ENCODE measurements at places on chromosomes 5 and 9.

DNA sequence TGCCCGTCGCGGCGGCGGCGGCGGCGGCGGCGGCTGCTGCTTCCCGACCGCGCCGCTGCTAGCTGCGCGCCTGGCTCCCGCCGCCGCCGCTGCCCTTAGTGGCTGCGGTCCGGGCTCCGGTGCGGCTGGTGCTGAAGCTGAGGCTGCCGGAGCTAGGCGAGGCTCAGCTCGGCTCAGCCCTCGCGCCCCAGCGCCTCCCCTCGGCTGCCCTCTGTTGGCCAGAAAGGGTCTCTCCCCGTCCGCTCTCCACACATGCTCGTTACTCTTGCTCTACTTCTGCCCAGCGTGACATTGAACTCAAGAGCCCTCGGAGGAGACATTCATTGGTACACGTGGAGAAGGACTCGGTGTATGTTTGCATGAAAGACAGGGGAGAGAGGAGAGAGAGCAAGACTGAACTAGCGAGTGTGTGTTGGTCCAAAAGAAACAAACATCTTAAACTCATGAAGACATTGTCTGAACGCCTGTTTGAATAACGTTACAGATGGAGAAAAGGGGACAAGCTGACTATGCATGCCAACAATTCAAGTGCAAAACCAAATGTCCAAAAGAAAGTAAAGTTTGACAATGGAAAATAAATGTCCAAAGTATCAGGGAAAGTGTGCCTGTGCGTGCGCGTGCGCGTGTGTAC, at the start of gene HCN1:
TSS of gene HCN1 (minus strand) at position 175 of the 631 bp plus-strand sequence.
- peak; percentile 18 for DNase-seq

GRCh38 chr9:128288273-128289004, 12.4 kb downstream of the SWI5 start:
- DNase-seq: no peak

DNA sequence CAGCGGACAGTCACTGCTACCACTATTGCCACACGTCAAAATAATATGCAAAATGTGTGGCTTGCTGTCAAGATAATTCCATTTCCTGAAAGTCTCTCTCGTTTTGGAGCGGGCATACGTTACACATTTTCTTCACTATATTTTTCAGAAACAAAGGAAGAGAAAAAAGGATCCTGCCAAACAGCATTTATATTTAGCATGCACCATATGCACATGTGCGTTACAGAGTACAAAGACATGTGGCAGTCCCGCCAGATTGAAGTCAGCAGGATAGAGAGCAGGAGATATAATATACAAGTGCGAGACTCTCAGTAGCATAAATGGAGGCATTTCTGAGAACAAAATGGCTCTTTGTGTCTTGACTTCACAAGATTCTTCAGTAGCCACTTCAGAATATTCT, 221.6 kb upstream of the KIF2A start:
- no peak for DNase-seq

- DNase-seq: peak; percentile 47
Observed at GRCh38 chr9:115978659-115979096, 174.9 kb upstream of the PAPPA start.

DNA sequence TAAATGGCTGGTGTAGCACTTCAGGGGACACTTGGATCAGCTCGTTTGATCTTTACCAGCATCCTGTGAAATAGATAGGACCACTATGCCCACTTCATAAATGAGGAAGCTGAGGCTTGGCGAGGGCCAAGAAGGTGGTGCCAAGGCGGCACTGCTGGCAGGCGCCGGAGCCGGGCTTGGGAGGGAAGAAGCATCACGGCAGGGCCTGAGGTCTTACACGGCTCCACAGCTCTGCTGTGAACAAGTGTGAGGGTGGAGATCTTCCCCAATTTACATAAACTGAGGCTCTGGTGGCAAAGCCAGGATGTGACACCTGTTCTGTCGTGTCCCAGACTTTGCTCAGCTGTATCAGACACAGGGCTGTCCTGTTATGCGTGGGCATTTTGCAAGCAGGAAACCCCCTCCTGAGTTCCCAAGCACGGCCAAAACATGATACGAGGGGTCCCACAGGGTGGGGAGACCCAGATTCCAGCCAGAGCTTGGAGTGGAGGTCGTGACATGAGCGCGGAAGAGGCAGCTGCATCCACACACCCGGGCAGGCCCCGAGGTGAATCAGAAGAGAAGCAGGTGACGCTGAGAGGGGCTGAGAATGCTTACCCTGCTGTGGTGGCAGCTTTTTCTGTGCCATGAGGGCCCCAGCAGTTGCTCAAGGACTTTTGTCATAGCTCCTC, 117.5 kb upstream of the BOD1 start:
- no peak for DNase-seq

DNA sequence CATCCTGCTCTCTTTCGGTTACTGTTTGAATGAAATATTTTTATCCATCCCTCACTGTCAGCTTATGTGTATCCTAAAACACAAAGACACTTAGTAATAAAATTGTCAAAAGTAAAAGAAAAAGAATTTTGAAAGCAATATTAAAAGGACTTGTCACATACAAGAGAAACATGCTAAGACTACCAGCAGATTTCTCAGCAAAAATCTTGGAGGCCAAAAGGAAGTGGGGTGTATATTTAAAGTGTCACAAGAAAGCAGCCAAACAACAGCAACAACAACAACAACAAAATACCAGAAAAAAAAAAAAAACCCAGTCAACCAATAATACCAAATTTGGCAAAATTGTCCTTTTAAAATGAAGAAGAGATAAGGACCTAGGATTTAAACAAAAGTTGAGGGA, 678.7 kb upstream of the TYRP1 start:
- no peak for DNase-seq

GRCh38 chr9:112104401-112104800, 70.7 kb downstream of the SUSD1 start:
- no peak for DNase-seq

Data from fibroblast of villous mesenchyme (primary cell).